ENCODE measurements at places on chromosomes 16 and 17. TPM values are rescaled to one million over a fixed set of nuclear protein-coding genes. Genes with fewer than 3 reads are reported as not detected.

The IL21R gene
- total RNA-seq: 2.2 TPM

The TNFSF12 gene
- 17.0 TPM for total RNA-seq

The C16orf74 gene
- 7.3 TPM for total RNA-seq

The SOX8 gene
- total RNA-seq: 0.17 TPM

The MYH2 gene
- not detected for total RNA-seq

The PTGES3L gene
- not detected for total RNA-seq

The IGFALS gene
- under 0.01 TPM for total RNA-seq

The MEIOC gene
- total RNA-seq: 0.66 TPM

The CSH2 gene
- not detected for total RNA-seq

The TUBB3 gene
- total RNA-seq: 559 TPM

The CCL17 gene
- total RNA-seq: not detected

The CACNG5 gene
- total RNA-seq: not detected

The PRR29 gene
- 1.8 TPM for total RNA-seq

The EPN3 gene
- total RNA-seq: under 0.01 TPM

The CASKIN1 gene
- total RNA-seq: 2.0 TPM

The FNDC8 gene
- not detected for total RNA-seq

The HES7 gene
- total RNA-seq: 0.15 TPM

The ZC3H18 gene
- 13.2 TPM for total RNA-seq

The CLEC18A gene
- total RNA-seq: 0.58 TPM

The ZG16 gene
- not detected for total RNA-seq

The DPEP3 gene
- not detected for total RNA-seq

The LSM12 gene
- total RNA-seq: 32.4 TPM

The C17orf78 gene
- not detected for total RNA-seq

The NUPR1 gene
- 20.8 TPM for total RNA-seq

The CCL4L2 gene
- total RNA-seq: not detected

The GPATCH8 gene
- total RNA-seq: 28.5 TPM

The GRIN2A gene
- total RNA-seq: under 0.01 TPM

The FBXW10 gene
- not detected for total RNA-seq

The SAT2 gene
- total RNA-seq: 45.5 TPM

The TMEM235 gene
- not detected for total RNA-seq

The ZP2 gene
- not detected for total RNA-seq

The DGKE gene
- total RNA-seq: 5.2 TPM

The NLRC5 gene
- 24.4 TPM for total RNA-seq

The GLP2R gene
- under 0.01 TPM for total RNA-seq

The RAMP2 gene
- total RNA-seq: not detected

The PIEZO1 gene
- 215 TPM for total RNA-seq

The C17orf113 gene
- 0.17 TPM for total RNA-seq

The ICAM2 gene
- total RNA-seq: 1.2 TPM

The HSD17B1 gene
- total RNA-seq: 1.8 TPM

The CHST4 gene
- total RNA-seq: not detected

The ITGAX gene
- 0.17 TPM for total RNA-seq

The FOXL1 gene
- total RNA-seq: 27.3 TPM

The PLLP gene
- not detected for total RNA-seq

The ABCA9 gene
- 23.3 TPM for total RNA-seq

The CLEC10A gene
- not detected for total RNA-seq

Measured in smooth muscle cell of trachea (primary cell).